ENCODE measurements at places on chromosomes 13 and 19.

GRCh38 chr19:8333767-8334457 lies 9.2 kb downstream of the KANK3 start:
- no peak for DNase-seq

GRCh38 chr19:49145573-49146407 lies 9.4 kb downstream of the HRC start:
- DNase-seq: peak; percentile 77

- DNase-seq: no peak
Observed at GRCh38 chr13:89806594-89806993, 1540.9 kb upstream of the MIR17HG start.

DNA sequence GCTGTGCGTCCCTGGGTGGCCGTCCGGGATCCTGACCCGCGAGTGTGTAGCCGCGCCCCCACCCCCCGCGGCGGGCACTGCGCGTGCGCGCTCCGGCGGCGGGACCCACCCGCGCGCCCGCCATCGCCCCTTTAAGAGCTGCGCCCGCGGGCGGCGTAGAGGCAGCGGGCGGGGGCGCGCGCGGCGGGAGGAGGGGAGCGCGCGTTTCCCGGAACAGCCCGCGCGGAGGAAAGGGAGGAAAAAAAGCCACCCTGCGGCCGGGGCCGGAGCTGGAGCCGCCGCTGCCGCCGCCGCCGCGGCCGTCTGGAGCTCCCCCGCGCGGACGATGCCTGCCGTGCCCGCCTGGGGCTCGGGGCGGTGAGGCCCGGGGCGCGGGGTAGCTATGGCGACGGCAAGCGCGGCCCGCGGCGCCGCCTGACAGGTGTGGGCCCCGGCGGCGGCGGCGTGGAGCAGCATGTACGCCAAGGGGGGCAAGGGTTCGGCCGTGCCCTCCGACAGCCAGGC lies at the start of gene SSBP4:
SSBP4 (plus strand) TSS at position 204 of the 504 bp plus-strand sequence; CDS start at position 455, 251 bp downstream.
- DNase-seq: peak; percentile 78

DNA sequence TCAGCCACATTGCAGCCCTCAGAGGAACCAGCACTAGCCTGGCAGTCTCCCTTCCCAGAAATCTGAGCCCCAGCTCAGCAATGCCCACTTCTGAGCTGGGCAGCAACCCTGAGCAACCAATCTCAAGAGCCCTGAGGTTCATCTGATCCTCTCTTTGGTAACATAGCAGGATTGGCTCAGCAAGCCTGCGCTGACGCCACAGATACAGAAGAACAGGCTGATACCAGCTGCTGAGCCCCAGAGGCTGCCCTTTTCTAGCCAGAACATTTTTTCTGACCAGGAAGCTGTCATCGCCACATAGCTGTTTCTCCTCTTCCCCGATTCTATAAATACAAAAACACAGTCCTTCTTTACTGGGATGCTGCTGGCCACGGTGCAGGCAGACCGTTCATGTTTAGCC lies 59.8 kb downstream of the TRPM4 start:
- no peak for DNase-seq

GRCh38 chr13:56659041-56659471 lies 481.7 kb upstream of the PRR20A start:
- no peak for DNase-seq

GRCh38 chr19:2053601-2054389 lies 2.8 kb upstream of the MKNK2 start:
- DNase-seq: no peak

DNA sequence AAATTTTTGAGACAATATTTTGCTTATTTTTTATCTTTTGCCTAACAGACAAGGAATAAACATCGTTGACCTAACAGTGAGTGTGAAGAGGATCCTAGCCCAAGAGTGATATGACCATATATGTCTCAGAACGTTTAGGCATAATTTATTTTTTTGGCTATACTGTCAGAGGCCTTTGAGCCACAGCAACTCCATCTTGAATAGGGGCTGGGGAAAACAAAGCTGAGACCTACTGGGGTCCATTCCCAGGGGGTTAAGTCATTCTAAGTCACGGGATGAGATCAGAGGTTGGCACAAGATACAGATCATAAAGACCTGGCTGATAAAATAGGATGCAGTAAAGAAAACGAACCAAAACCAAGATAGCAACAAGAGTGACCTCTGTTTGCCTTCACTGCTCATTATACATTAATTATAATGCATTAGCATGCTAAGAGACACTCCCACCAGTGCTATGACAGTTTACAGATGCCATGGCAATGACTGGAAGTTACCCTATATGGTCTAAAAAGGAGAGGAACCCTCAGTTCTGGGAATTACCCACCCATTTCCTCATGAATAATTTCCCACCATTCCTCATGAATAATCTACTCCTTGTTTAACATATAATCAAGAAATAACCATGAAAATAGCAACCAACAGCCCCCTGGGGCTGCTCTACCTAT lies 510.9 kb upstream of the PCDH9 start:
- no peak for DNase-seq

GRCh38 chr13:105153611-105154010 lies 1381.9 kb downstream of the EFNB2 start:
- no peak for DNase-seq

GRCh38 chr13:104968876-104969275 lies 1566.6 kb downstream of the EFNB2 start:
- no peak for DNase-seq

GRCh38 chr19:33350538-33351309 lies 22.8 kb upstream of the CEBPG start:
- no peak for DNase-seq
